Left ventricle myocardium superior (tissue), 1 donor: ENCODE measurements at places on chromosomes 1 and 21. TPM values are rescaled to one million over a fixed set of nuclear protein-coding genes. Genes with fewer than 3 reads are reported as not detected.

The MXRA8 gene
- total RNA-seq = 16.8 TPM

The KRTAP11-1 gene
- not detected for total RNA-seq

The TFF2 gene
- not detected for total RNA-seq

GRCh38 chr1:224173523-224173922, 9.5 kb upstream of the DEGS1 start:
- no peak for DNase-seq

DNA sequence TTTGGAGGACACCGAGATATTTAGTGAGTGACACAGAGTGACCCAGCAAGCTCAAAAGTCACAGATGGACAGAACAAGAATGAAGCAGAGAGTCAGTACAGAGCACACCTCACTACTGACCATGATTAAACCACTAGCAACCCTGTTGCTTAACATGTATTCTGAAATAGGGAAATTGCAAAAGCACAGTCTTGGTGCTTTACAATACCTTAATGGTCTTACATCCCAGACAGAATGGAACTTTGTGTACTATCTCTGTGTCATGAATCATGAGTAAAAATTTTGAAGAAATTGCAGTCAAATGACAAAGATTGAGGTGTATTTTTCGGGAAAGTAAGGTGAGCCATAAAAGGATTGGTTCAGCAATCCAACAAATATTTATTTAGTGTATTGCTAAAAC, 2.7 kb upstream of the SAMSN1 start:
- no peak for DNase-seq

DNA sequence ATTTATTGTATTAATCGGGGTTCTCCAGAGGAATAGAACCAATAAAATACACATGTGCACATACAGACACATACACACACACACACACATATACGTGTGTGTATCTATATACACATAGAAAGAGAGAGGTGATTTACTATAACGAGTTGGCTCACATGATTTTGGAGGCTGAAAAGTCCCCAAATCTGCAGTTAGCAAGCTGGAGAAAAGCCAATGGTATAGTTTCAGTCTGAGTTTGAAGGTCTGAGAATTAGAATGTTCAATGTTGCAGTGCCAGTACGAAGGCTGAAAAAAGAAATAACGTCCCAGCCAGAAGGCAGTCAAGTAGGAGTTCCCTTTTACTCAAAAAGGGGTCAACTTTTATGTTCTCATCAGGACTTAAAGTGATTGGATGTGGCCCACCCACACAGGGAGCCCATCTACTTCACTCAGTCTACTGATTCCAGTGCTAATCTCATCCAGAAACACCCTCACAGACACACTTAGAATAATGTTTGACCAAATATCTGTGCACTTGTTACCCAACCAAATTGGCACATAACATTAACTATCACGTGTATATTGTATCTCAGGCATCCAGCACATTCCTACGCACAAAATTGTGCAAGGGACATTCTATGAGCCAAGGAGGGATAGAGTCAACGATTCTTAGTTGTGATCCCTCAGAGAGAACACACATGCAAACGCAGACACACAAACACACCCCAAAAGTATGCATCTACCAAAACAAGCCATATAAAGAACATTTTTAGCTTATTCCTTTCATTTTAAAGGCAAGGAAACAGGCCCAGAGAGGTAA, 195.5 kb upstream of the DUSP10 start:
- no peak for DNase-seq

- no peak for DNase-seq
These were observed 154.5 kb upstream of the SPAG17 start for GRCh38 chr1:118339400-118340124.

- DNase-seq = no peak
These were observed 124.6 kb upstream of the CXADR start for GRCh38 chr21:17388226-17388625.

DNA sequence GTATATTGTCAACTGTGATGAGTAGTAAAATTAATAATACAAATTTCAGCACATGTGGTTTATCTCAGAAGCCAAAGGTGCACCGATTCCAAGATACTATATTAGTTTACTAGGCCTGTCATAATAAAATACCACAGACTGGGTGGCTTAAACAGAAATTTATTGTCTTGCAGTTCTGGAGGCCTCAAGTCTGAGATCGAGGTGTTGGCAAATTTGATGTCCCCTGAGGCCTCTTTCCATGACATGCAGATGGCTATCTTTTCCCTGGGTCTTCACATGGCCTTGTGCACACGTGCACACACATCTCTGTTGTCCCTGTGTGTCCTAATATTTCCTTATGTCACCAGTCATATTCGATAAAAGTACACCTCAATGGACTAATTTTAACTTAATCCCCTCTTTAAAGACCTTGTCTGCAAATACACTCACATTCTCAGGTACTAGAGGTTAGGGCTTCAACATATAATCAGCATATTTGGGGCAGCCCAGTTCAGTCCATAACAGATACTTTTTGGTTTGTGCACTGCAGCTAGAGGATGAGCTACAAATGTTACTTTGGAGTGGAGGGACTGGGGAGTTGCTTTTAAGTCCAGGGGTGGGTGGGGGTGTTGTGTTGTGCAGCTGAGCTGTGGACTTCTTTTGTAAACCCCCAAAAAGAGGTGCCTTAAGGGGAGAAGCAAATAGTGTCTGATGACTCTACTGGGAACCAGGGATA, 21.4 kb downstream of the TSNAX start:
- no peak for DNase-seq

DNA sequence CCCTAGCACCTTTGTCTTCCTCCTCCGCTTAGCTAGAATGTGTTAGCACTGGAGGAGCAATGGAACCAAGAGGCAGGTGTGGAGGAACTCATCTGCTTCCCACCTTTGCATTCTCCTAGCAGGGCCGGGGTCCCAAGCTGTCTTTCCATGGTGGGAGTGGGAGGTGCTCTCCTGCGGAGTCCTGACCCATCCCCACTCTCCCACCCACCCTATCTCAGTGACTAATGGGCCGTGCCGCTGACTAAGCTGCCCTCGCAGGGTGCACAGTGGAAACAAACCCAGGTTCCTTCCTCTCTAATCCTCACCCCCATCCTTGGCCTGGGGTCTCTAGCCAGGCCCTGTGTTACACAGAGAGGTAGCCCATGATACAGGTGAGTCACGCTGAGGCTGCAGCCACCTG, 177.5 kb downstream of the HIVEP3 start:
- DNase-seq = no peak

- no peak for DNase-seq
These were observed 39.9 kb upstream of the BACH1 start for GRCh38 chr21:29258626-29259338.
